Activated T-cell treated with anti-CD3 and anti-CD28 coated beads, Interleukin-2, amount 50 U/mL, for 72 hours (primary cell): ENCODE measurements at places on chromosomes 7 and 10.

DNA sequence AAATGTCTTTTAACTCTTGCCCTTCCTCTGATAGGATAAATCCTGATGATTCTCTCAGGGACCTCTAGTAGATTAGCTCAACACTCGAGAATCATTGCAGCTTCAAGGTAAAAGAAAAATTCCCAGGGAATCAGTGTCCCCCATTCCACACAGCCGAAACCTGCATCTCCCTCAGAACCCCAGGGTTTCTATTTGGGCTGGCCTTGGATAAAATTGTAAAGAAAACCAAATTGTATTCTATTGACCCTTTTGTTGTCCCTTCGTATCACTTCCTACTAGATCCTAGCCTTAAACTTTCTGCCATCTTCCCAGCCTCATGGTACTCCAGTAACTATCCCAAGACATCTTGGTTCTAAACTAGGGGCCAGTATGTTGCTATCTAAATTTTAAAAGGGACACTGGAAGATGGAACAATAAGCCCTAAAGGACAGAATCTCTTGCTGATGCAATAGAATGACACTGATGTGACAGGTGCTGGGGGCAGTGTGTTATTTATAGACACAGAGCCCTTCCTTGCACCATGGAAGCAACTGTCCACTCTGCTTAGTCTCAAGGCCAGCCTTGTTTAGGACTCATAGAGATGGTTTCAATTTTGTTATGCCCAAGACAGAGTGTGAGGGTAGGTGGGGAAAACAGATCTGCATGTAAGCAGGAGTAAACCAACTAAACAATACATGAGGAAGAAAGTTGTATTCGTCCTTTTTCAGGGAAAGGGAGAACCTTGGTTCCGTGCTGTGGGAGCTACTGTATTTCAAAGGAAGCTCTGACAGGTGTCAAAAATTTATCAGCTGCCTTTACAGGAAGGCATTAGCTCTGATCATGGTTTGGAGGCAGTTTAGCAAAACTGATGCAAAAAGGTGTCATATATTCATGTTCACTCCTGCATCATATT, 7.6 kb downstream of the ASB15 start:
- no peak for DNase-seq

DNA sequence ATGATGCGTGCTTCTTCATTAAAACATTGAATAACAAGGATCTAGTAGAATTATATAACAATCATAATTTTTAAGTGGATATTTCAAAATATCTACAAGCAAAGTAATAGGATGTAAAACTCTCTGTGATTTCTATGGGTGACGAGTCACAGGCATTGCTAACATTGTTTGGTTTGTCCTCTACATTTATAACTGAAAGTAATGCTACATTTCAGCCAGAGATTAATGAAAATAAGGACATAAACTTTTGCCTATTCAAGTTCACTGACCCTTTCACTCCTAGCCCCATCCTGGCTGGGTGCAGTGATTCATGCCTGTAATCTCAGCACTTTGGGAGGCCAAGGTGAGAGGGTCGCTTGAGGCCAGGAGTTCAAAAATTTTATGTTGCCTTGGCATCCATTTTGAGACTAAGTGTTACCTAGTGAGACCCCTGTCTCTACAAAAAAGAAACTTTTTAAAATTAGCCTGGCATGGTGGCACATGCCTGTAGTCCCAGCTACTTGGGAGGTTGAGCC, 38.4 kb upstream of the HSPA12A start:
- no peak for DNase-seq

- DNase-seq = no peak
Measured at GRCh38 chr7:134946260-134946659, 40.0 kb upstream of the AGBL3 start.

DNA sequence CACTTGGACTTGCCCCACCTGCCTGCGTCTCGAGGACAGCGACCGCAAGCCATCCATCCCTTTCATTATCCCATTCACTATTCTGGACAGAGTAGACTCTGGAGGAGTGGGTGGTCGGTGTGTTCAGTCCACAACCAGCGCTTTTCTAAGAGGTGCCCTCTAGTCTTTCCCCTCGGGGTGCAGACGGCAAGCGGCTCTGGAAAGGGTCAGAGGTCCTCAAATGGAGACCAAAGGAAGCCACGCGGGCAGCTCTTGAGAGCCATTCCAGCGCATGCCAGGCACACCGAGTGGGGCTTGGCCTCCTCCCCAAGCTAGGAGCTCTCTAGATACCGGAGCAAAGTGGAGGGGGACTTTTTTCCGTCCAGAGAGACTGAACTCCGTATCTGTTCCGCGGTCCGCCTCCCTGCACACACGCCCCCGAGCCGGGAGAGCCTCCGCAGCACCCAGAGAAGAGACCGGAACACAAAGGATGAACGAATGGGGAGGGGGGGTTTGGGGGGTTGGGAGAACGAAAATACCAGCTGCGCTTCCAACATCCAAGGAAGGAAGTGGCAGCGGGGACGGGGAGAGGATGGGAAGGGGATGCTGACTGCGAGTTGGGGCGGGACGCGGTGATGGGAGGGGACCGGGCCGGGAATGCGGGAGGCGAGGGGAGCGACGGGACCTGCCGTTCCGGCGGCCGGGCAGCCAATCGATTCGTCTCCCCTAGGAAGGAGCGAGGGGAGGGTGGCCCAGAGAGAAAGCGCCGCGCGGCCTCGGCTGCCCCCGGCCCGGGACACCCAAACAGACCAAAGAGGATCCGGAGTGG, 515 bp downstream of the GSDME start:
- peak; percentile 37 for DNase-seq

GRCh38 chr10:111122127-111122526, 45.3 kb downstream of the ADRA2A start:
- no peak for DNase-seq

GRCh38 chr7:124893140-124893827, 36.3 kb downstream of the POT1 start:
- DNase-seq = no peak

- no peak for DNase-seq
Measured at GRCh38 chr10:105121743-105122142, 480.7 kb downstream of the SORCS3 start.

GRCh38 chr7:98288064-98288823, 6.8 kb downstream of the BRI3 start:
- no peak for DNase-seq

GRCh38 chr10:93383562-93383981, 98.6 kb downstream of the MYOF start:
- no peak for DNase-seq

GRCh38 chr10:78435484-78436221, 402.0 kb downstream of the RPS24 start:
- no peak for DNase-seq

DNA sequence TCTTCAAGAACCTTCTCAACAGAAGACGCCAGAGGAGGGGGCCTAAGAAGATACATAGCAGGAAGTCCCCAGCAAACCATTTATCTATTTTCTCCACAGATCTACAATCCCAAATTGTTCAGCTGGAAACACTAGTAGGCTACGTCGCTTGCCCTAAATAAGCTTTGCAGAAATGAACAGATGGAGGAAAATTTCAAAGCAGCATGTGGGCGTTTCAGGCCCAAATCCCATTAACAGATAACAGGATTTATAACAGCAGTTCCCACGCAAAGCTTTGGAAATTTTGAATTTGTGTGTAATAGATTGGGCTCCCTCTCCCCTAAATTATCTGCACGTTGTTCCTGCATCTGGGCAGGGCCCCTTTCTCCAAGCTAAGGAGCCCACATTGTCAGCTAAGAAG, 60.6 kb upstream of the FRMD4A start:
- no peak for DNase-seq
